Stimulated activated naive CD4-positive, alpha-beta T cell treated with Interleukin-2 at 50 U/mL for 16 hours (primary cell): ENCODE measurements at places on chromosomes 13 and 19.
A peak's percentile ranks its signal among the peaks of the same experiment; 100 is the strongest.

DNA sequence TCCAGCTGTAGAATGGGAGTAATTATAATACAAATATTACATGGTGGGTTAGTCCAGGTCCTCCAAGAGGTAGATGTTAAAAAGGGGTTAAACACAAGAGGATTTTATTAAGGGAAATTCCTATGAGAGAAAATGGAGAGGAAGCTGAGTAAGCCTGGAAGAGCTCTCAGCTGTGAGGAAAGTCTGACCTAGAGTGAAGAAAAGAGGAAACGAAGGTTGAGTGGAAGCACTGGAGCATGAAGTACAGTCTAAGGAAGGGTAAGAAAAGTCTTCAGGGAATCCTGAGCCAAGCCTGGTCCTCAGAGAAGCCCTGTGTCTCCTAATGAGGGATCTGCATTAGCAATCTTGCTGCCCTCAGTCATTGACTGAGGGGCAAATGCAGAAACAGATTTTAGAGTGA is 506.2 kb downstream of the GPC5 start:
- DNase-seq, result no peak

DNA sequence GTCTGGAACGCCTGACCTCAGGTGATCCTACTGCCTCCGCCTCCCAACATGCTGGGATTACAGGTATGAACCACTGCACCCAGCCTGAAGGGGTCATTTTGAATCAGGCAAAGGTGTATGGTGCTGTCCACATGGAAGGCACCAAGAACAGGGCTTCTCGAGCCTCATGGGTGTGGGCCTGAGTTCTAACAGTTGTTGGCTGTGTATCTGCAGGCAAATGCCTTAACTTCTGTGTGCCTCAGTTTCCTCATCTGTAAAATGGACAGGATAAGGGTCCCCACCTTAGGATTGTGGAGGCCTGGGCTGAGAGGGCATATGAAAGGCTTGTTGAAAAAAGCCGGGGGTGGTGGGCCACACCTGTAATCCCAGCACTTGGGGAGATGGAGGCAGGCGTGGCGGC is 9.2 kb downstream of the AP1M2 start:
- DNase-seq, result no peak

DNA sequence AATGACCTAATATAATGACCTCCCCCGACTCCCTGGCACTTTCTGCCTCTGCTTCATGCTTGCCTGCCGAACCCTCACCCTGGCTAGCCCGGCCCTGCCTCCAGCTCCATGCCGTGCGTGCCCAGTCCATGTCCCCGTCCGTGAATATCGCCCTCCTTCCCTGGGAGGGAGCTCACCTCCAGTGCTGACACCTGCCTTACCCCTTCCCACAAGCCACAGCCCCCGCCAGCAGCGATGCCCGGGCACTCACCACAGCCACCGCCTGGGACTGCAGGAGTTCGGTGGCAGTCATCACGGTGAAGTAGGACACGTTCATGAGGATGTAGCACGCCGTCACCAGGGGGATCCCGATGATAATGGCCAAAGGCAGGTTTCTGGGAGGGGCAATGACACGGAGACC is 10.0 kb downstream of the SLC7A9 start:
- DNase-seq, result no peak

GRCh38 chr19:7262470-7262869 is 31.7 kb downstream of the INSR start:
- DNase-seq, result no peak

DNA sequence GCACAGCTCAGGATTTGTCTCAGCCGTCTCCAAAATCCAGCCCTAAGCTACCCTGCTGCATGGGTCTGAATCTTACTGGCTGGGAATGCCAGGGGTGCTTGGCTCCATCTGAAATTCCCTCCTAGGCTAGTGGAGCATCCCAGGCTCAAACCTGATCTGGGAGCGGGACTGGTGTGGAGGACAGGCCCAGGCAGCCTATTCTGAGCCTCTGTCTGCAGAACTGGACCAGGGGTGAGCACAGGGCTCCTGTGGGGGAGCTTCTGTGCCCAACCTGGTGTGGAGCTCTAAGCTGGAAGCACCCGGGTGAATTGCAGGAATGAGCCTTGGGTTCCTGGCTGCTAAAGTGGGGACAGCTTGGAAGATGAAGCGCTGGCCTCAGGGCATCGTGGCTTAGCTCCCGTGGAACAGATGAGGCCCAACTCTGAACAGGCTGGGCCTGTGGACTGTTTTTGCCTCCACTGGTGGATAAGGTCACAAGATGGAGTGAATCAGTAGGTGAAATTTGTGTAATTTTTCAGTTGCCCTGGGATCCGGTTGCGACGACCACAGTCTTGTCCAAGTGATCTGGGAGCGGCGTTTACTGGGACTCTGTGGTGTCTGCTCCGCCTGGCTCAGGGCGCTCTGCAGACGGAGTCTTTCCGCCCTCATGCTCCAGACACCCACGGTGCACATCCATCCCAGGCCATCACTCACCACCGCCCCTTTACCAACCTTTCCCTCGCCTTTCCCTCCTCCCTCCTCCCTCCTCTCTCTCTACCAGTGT is 79.5 kb downstream of the TEX29 start:
- DNase-seq, result no peak

DNA sequence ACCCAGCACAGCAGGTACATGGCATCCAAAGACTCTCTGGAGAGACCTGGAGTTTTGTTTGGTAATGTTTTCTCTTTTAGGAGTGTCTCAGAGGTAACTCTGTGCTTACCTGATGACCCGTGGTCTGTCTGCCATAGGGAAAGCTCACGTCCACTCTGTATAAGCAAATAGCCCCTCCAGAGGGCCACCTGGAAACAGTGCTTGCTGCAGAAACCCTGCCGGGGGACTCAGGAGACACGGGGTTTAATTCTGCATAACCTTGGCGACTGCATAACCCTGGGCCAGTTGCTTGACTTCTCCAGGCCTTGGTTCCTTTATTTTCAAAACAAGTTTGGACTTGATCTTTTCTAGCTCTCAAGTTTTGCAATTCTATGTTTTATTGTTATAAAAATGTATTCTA is 187.2 kb upstream of the SOX1 start:
- no peak for DNase-seq

- no peak for DNase-seq
Observed at GRCh38 chr13:48263196-48263595, 30.2 kb downstream of the ITM2B start.

GRCh38 chr13:47332149-47332548 is 435.3 kb upstream of the HTR2A start:
- no peak for DNase-seq

- DNase-seq, result no peak
Observed at GRCh38 chr13:59770451-59770850, 393.3 kb downstream of the DIAPH3 start.

DNA sequence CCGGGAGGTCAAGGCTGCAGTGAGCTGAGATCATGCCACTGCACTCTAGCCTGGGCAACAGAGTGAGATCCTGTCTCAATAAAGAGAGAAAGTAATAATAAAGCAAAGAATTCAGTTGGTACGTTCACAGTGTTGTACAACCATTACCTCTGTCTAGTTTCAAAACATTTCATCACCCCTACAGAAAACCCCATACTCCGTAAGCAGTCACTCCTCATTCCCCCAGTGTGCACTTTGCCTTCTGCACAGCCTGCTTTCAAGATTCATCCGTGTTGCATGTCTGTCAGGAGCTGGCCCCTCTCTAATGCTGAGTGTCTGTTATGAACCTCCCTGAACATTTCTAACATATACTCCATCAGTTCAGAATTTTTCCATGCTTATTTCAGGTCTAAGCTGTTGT is 9.4 kb downstream of the POLD1 start:
- DNase-seq, result no peak

- DNase-seq, result no peak
Observed at GRCh38 chr13:20848203-20848602, 54.3 kb downstream of the XPO4 start.

GRCh38 chr19:6457958-6458694 is 1.5 kb downstream of the SLC25A23 start:
- no peak for DNase-seq

- DNase-seq, result peak; percentile 96
Observed at GRCh38 chr19:1076951-1077350, 10.0 kb downstream of the ARHGAP45 start.

GRCh38 chr19:15672580-15673175 is at the start of gene CYP4F12:
CYP4F12 (plus strand) TSS chr19:15673087; CDS start chr19:15673530, 443 bp downstream.
- peak; percentile 6 for DNase-seq
